ENCODE measurements at places on chromosomes 4 and X.

DNA sequence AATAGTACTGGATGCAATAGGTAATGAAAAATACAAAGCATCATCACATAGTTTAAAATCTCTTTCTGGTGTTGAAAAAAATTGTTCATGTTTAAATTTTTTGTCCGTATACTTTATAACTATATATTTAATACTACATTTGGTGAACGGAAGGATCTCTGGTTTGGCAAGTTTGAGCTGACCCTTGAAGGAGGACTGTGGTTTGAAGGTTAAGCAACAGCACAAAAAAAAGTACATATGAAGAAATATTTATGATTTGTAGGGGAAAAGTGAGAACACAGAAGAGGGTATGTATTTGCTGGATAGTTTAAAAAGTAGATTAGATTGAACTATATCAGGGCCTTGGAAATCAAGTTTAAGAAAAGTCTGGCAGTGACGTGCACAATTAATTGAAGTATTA is 13.3 kb downstream of the SRP72 start:
- no peak for DNase-seq

GRCh38 chr4:169293343-169294176 is 22.8 kb upstream of the SH3RF1 start:
- no peak for DNase-seq

DNA sequence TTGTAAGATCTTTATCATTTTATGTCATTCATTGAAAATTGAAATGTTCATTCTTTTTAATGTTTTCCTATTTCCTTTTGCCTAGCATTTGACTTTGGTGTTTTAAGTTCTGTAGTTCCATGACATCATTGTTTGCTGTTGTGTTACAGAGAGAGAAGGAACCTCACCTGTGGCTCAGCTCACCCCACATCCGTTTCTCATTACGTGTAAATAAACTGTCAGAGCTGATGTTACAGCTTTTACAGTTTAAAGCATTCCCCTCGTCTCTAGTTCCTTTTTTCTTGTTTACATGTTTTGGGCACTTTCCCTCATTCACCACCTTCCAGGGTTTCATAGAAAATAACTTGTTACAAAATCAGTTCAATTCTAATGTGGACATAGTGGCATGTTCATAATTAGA is 137.2 kb downstream of the FNIP2 start:
- peak; percentile 10 for DNase-seq

- no peak for DNase-seq
These were observed 42.9 kb downstream of the MOSPD2 start for GRCh38 chrX:14916017-14916674.

DNA sequence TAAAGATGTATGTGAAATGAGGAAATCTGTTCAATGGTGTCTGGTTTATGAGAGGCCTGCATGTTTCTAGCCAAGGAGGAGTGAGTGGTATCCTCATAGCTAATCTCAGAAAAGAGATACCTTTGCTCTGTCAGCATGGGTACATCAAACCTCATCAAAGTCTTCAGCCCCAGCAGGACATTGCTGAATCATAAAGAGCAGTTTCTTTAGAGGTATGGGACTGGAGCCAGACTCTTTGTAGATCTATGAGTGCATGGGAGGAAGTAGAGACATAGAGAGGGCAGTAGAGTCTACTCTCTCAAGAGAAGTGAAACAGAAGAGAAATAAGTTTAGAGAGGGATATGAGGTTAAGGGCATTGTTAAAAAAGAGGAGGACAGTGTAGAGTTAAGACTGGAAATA is 1950.9 kb downstream of the ARAP2 start:
- peak; percentile 22 for DNase-seq

DNA sequence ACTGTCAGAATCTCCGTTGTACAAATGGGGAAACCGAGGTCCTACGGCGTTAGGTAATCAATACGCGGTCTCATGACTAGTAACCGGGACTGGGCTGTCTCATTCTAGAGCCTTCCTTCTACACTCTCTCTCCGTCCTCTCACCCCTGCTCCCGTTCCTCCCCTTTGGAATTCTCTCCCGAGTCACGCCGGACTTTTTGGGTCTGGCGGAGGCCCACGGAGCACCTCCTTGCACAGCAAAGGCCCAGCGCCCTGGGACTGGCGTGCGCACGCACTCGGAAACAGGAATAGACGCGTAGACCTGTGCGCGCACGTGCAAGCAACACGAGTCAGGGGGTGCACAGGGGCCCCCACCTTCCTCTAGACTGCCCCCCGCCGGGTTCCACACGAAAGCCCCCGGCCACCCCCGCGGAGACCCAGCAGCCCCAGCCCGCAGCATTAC is 361 bp downstream of the QDPR start:
- DNase-seq: peak; percentile 84

DNA sequence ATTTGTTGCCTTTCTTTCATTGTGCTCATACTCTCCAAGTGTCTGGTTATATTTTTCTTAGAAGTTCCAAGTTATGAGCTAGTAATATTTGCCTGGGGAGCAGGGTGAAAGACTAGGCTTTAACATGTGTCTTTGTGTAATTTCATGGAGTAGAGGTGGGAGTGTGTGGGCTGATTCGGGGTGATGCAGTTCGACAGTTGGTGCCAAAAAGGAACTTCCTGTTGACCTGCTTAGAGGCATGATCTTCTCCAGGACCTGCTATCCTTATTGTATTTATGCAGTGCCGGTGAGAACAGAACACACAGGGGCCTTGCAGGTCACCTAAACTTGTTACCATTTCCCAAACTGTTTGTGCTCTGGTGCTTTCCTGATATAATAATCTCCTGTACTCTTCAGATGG is 21.2 kb downstream of the USP53 start:
- no peak for DNase-seq
